ENCODE measurements at places on chromosomes 3 and 15. TPM values are rescaled to one million over a fixed set of nuclear protein-coding genes. Genes with fewer than 3 reads are reported as not detected.

The PTX3 gene
- 29.2 TPM for total RNA-seq

- no peak for DNase-seq
Observed at GRCh38 chr15:48631176-48631770, 14.2 kb downstream of the FBN1 start.

DNA sequence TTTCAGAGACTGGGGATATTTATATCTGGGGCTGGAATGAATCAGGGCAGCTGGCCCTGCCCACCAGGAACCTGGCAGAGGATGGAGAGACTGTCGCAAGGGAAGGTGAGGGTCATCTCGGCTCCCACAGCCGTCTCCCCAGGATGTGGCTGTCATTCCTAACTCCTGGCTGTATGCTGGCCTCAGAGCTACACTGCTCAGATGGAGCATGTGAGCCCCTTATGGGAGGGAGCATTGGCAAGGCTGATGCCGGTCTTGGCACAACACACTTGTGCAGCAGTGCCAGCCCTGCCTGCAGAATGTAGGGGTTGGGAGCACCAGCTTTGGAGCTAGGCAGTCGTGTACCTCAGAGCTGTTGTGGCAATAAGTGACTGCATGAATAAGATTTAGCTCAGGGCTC, 5.2 kb downstream of the RCCD1 start:
- DNase-seq, result no peak

DNA sequence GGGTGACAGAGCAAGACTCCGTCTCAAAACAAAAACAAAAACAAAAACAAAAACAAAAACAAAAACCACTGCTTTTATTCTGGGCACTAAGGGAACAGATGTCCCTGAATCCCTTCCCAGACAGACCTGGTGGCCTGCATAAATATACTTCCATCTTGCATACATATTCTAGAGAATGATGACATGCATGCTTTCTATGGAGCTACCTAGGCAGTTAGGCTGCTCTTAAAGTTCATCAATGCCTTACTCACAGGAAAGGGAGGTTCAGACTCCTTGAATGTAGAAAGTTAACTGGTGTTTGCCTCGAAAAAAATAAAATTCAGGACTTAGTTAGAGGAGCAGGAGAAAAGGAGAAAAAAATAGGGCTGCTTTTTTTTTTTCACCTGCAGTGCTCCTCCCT, 72.6 kb downstream of the C3orf38 start:
- DNase-seq, result no peak

- no peak for DNase-seq
Observed at GRCh38 chr15:82040390-82040789, 5.4 kb downstream of the MEX3B start.

GRCh38 chr3:101255441-101255840, 64.9 kb downstream of the IMPG2 start:
- DNase-seq, result no peak

DNA sequence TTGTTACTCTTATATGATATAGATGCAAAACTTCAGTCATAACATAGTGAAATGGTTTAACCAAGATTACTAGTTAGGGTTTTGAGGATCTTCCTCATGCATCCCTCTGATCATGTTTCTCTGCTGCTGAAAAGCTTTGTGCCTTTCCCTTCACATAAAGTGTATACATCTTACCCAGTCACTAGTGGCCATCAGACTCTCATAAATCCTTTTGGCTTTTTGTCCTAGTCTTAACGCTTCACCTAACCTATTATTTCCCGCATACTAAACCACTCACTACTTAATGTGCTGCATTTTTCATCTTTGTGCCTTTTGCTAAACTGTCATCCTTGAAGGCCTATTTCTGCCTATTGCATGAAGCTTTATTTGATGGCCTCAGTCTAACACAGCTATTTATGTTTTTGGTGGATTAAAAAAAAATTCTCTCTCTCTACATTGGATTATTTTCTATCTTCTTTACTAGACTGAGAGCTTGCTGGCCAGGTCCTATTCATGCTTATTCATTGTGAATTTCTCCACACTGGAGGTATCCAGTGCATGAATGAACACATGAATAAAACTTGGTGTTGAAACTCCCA, 717.6 kb upstream of the GOLIM4 start:
- no peak for DNase-seq

- no peak for DNase-seq
Observed at GRCh38 chr15:85600001-85600400, 194.7 kb downstream of the KLHL25 start.
